Stimulated activated CD4-positive, alpha-beta T cell treated with anti-CD3 and anti-CD28 coated beads, Interleukin-1b, Interleukin-23, amount 100 ng/mL, for 1 hour (primary cell): ENCODE measurements at places on chromosomes 2 and 18.

DNA sequence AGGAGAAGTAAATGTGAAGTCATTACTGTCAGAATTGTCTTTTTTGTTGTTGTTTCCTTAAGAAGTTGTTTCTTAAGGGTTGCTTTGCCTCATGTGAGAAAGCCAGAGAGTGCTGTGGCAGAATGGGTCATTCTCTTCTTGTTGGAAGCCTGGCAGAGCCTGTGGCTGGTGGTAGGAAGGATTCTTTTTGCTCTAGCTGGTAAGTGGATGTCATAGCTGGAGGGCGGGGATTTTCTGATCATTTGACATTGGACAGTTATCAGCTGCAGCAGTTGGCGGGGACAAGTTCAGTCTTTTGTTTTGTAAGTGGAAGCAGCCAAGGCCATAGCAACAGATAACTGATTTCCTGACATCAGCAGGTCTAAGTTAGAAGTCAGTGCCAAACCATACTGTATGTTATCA is 5.5 kb upstream of the RMDN2 start:
- DNase-seq, result no peak

- no peak for DNase-seq
Measured at GRCh38 chr18:56468396-56468795, 170.0 kb downstream of the TXNL1 start.

- DNase-seq, result no peak
Measured at GRCh38 chr2:17171446-17172049, 346.7 kb downstream of the RAD51AP2 start.

GRCh38 chr2:37281916-37282315 is 42.7 kb downstream of the PRKD3 start:
- DNase-seq, result no peak

GRCh38 chr18:906416-907114 is 1.9 kb downstream of the ADCYAP1 start:
- DNase-seq, result no peak

- DNase-seq, result no peak
Measured at GRCh38 chr18:11801573-11801972, 49.6 kb upstream of the CHMP1B start.

GRCh38 chr2:44242904-44243303 is 32.4 kb upstream of the SLC3A1 start:
- DNase-seq, result no peak

GRCh38 chr18:31248783-31249521 is 69.0 kb upstream of the DSG1 start:
- DNase-seq, result no peak

- no peak for DNase-seq
Measured at GRCh38 chr18:10381951-10382350, 72.5 kb upstream of the APCDD1 start.

DNA sequence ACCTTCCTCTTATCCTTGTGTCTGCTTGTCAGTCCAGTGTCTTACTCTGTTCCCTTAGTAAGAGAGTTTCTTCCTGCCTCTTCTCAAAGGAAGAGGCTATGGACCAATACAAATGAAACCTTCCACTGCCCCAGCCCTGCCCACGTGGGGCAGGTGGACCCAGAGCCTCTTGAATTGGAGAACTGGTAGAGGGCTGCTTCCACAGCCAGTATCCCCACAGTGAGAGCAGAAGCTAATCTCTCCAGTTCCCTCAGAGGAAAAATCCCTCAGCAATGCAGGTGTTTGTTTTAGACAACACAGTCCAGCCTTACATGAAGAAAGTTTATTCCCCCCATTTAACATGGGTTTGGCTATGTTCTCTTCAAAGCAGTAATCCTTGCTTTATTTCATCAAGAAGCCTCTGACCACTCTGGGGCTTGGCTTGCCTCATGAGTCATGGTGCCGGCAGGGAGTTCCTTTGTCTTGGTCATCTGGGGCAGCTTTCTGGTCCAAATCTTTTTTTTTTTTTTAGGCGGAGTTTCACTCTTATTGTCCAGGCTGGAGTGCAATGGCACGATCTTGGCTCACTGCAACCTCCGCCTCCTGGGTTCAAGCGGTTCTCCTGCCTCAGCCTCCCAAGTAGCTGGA is 6.5 kb upstream of the CYBRD1 start:
- no peak for DNase-seq

DNA sequence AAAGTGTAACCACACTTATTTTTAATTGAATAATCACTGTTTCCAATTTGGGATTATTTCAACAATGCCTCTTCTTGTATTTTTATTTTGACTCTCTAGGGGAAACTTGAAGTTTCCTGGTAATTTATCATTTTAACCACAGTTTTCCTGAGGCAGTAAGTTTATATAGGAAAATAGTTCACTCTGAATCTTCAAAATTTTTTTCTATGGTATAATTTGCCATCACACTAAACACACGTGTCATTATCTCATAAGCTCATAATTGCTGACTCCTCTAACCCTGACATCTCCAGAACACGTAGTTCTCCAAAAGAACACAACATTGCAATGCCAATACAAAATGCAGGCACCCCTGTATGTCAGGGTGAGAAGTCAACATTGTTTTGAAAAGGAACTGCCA is 102.2 kb upstream of the FZD7 start:
- DNase-seq, result no peak

GRCh38 chr2:63055226-63056106 is 4.8 kb downstream of the OTX1 start:
- no peak for DNase-seq

- no peak for DNase-seq
Measured at GRCh38 chr2:81858998-81859397, 1554.4 kb upstream of the LRRTM1 start.

DNA sequence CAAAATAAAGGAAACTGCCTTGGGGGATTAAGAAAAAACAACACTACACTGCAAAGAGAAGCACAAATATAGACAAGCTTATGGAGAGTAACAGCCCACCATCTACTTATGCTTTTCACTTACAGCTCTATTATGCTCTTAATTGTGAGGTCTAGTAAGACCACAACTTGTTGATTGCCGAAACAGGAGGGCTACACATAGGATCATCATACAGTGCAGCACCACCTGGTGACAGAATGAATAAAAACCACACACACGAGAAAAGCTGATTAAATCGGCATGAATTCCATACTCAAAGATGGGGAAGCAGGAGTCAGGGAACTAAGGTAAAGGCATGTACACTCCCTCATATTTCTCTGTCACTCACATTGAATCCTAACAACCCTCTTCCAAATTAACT is 259.2 kb downstream of the IKZF2 start:
- DNase-seq, result no peak

DNA sequence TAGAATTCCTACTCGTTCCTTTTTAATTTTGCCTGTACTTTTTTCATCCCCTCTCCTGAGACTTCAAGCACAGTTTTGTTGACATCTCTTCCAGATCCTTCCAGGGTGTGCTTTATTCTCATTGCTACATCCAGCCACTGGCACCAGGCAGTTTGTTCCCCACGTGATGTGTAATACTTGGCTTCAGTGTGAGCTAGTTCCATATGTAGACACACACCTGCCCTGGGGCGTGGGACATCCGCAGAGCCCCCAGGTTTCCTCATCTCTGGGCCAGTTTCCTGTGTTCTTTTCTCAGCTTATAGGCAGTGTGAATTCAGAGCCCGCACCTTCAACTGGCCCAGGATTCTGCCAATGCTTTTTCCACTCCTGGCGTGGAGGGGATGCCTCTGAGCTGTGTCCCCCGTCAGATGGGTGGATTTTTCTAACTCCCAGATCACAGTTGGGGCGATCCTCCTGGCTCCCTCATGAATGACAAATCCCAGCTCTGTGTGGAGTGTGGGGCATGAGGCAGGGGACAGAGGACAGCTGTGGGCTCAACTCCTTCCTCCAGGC is 46.6 kb downstream of the DIPK1C start:
- DNase-seq, result no peak

- DNase-seq, result no peak
Measured at GRCh38 chr2:25454824-25455611, 113.3 kb upstream of the DNMT3A start.

GRCh38 chr18:49226243-49227000 is 234.0 kb downstream of the DYM start:
- DNase-seq, result no peak

DNA sequence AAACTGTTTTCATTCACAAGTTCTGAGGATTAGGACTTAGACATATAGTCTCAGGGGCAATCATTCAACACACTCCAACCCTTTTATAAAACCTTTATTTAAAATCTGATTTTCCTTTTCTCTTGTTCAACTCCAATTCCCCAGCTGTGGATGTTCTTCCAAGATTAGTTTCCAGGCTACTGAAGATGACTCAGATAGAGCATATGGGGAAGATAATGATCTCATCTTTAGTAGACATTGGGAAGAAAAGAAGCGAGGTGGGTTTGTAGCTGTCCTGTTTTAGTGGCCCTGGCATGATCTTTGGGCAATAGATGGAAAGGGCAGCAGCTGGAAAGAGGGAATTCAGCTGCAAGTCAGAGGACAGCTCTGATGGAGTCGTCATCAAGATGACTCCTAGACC is 247.7 kb upstream of the CCDC68 start:
- DNase-seq, result no peak

- DNase-seq, result no peak
Measured at GRCh38 chr2:210938228-210938627, 381.8 kb downstream of the CPS1 start.

DNA sequence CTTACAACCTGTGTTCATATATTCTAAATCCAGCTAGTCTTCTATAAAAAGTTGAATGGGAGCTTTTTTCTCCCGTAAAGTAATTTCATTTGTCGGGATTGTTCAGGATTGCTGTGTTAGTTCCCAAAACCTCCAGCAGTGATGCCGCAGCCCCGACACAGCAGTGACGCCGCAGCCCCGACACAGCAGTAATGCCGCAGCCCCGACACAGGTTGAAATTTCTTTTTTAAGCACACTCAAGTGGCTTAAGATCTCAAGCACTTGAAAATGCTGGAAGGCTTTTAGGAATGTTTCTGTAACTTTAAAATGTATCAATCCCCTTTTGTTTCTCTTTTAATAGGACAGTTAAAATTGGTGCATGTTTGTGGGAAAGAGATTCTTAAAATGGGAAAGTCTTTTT is 145.4 kb downstream of the DCDC2C start:
- DNase-seq, result no peak

- DNase-seq, result no peak
Measured at GRCh38 chr2:31202833-31203232, 14.5 kb downstream of the CAPN14 start.

DNA sequence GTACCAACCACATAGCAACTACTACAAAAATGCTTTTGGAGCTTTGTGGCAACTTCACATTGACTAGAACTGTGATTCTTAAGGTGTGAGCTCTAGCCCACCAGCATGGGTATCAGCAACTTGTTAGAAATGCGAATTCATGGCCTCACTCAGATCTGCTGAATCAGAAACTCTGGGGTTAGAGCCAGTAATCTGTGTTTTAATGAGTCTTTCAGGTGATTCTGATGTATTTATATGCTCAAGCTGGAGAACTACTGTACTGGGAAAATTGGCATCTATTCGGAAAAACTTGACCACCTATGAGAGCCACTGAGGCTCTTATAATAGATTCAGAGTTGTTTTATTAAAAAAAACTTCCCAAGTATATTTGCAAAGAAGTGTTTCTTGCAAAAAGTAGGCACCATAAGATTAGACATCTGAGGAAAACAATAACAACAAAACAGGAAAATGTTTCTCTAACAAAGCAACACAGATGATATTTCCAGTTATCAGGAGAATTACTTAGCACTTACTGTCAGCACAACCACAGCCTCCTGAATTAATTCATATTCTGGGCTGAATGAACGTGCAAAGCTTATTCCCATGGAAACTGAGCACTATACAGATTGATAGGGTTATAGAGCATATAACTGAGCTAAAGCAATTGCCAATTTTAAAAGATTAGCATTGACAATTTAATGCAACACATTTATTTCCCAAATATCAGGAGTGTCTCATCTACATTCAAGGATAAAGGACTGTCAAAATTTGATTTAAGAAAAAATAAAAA is 71.6 kb downstream of the NCKAP5 start:
- DNase-seq, result no peak

DNA sequence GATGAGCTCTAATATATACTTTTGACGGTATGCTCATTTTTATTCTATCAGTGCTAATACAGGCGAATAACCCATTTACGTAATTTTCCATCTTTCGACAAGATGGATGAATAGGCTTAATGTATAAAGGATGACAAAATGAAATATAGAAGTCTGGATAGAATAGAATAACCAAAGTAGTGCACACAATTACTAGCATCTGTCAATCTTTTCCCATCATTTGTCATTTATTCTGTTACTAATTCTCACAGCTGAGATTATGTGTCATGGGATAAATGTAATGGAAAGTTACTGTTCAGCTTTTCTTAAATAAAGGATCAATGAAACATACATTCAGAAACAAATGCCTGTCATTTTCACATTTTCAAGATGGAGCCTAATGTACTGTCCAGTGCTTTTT is 548.6 kb downstream of the LRRTM4 start:
- no peak for DNase-seq

- no peak for DNase-seq
Measured at GRCh38 chr2:41329040-41329439, 718.8 kb upstream of the PKDCC start.

GRCh38 chr2:133673305-133673905 is 105.1 kb upstream of the NCKAP5 start:
- DNase-seq, result no peak

DNA sequence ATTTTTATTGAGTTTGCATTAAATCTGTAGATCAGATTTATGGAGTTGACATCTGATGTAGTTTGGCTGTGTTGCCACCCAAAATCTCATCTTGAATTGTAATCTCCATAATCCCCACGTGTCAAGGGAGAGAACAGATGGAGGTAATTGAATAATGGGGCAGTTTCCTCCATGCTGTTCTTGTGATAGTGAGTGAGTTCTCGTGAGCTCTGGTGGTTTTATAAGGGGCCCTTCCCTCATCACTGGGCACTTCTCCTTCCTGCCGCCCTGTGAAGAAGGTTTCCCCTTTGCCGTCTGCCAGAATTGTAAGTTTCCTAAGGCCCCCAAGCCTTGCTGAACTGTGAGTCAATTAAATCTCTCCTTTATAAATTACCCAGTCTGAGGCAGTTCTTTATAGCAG is 32.2 kb downstream of the ZC3H15 start:
- no peak for DNase-seq

- no peak for DNase-seq
Measured at GRCh38 chr2:198252472-198252871, 448.1 kb downstream of the PLCL1 start.

DNA sequence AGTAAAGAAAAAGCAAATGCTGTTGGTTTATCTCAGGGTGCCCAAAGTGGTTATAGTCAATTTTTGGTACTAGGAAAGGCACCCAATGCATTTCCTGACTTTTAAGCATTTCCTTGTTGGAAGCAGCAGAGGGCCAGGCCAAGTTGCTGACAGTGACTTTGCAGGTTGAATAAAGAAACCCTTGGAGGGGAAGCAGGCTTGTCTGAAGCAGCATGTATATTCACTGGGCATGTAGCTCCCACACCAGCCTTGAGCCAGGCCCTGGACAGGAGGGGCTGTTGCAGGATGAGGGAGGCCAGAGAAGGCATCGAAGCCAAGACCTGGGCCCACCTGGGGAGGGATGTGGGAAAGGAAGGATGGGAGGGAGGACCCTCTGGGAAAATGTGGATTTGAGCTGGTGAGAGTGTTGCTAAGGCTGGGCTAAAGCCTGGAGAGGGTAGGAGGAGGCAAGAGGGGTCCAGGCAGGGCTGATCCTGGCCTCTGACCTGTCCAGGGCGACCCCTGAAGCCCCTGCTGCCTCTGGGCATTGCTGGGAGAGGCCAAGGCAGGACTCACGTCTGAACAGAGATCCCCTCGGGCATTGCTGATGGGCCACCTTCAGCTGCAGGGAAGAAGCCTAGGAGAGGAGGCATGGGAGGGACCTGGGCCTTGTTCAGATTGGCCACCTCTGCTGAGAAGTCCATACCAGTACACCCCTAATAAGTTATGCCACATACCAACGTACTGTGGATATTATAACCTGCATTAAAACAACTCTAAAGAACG is 79.6 kb downstream of the STPG4 start:
- no peak for DNase-seq

- no peak for DNase-seq
Measured at GRCh38 chr18:21853775-21854552, 113.4 kb downstream of the MIB1 start.
